ENCODE measurements at places on chromosomes 2 and 18.

- no peak for DNase-seq
Measured at GRCh38 chr2:5889519-5889918, 197.3 kb downstream of the SOX11 start.

DNA sequence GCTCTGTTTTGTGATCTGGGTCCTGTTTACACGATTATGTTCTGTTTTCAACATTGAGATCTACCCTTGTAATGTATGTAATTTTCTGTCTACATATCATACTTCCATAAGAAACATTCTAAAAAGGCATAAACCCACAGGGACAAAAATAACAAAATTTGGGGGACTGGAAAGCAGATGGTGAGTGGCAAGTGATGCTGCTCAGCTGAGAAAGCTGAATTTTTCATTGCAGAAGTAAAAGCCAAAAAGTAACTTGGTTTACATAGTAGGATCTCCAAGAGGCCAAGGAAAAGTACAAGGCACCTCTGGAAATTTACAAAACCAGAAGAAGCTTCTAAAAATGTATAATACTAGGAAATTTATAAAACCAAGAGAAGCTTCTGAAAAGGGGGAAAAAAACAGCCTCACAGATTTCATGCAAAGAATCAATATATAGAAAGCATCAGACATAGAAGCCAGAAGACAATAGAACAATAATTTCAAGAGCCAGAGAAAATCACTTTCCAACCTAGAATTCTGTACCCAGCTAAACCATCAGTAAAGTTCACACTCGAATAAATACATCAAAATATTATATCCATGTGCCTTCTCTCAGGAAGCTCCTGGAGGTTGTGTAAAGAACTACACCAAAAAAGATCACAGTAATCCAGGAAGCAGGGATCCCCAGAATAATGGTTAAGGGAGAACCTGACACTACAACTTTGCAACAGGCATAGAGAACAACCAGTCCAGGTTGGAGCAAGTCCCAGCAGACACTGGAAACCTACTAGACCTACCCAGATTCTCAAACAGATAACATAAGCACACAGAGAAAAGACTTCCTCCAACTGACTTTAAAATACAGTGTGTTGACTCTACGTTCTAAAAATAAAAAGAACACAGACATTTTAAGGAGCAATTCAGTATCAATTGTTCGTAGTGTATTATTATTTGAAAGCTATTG is 401.7 kb upstream of the HS6ST1 start:
- no peak for DNase-seq

DNA sequence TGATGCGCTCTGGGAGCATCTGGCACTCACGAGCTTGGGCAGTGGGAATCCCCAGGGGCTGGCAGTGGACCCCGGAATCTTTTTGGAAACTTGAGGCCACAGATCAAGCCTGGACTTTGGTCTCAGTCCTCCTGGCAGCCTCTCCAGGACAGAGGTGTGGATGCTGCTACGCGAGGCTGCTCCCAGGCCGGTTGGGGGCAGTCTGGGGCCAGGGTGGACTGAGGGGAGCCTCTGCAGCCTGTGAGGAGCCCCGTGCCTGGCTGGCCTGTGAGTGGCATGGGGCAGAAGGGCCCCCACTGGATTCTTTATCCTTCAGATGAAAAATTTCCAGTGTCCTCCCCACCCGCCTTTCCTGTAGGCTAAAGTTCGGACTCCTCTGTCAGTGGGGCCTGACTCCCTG is 12.7 kb upstream of the DES start:
- no peak for DNase-seq

GRCh38 chr2:189492451-189492850 is 51.2 kb downstream of the WDR75 start:
- no peak for DNase-seq

- no peak for DNase-seq
Measured at GRCh38 chr18:57791192-57791591, 11.9 kb downstream of the ATP8B1 start.

DNA sequence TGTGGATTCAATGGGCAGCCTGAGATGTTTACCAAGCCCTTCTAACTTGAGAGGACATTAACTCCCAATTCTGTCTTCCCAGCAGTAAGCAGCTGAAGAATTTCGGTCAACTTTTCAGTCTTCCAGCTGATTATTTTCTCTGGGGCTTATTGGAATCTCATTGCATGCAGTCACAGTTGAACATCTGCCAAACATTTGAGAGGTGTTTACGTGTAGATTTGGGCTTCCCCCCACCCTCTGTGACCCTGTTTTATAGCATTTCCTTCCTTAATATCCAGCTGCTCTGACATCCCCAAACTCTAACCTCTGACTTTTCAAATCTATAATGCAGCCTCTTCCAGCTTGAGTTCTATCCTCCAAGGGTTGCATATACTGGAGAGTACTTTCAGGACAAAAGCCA is 16.5 kb upstream of the VIT start:
- DNase-seq = no peak

- no peak for DNase-seq
Measured at GRCh38 chr2:176390276-176391147, 121.3 kb downstream of the MTX2 start.

DNA sequence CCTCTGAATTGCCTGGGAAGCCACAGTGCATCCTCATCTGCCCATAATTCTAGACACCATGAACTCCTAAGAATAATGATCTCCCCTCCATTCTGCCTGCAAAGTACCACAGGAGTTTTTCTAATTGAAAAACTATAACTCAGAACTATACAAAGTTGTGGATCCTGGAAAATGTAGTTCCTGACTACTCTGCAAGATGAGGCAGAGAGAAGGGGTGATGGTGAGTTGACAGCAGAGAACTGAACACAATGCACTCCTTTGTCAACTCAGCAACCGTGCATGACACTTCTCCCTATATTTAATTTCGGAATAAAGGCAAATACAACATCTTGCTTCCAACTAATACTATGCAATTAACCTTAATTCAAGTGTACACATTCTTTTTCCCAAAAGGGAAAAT is 471.1 kb upstream of the FAM98A start:
- DNase-seq = no peak

DNA sequence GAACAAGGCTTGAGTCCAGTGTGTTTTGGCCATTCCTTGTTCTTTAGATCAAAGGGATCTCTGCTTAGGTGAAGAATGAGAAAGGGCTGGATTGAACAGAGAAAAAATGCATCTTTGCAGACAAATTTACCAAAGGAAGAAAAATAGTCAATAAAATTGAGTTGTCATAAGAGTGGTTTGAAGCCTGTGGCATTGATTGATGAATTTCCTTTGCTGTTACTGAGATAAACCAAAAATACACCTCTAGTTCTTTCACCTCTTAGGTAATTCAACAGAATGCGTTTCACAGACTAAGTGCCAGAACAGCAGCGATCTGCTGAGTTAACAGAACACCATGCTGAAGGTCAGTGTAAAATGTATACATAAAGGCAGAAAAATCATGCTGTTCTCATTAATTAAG is 96.8 kb downstream of the SPHKAP start:
- no peak for DNase-seq

DNA sequence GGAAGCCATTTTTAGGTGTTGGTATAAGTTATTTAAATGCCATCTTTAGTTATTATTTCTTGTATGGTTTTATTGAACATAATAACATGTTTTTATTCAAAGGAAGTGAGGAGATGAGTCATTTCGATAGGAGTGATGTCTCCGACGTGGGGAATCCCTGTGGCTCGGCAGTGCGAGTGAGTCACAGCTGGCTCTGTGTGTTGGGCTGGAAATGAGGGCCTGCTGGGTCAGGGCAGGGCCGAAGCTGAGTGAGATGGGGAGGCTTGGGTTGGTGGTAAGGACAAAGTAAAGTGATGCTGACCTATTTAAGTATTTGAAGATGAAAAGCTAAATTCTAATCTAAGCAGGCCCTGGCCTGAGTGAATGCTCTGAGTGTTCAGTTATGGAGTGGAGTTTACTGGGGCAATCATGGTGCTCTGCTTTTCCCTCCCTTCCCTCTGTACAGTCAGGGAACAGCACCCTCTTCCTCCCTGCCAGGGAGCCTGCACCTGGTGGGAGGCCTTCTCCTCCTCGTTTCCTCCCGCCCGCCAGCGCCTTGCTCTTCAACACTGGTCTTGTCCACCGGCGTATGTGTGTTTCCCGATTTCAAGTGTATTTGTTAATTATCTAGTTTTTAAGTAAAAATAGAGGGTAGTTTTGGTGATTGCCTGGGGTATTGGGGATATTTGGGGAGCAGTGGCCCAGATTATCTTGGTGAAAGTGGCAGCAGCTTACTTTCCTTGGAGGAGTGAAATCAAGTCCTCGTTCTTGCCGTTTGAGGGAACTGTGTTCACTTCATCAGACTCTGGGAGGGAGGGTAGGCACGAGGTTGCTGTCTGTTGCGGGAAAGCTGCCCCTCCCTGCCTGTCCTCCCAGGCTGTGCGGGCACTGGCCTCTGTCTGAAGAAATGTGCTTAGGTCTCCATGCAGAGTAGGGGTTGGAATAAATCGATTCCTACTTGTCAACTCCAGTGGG is 157.0 kb downstream of the LDLRAD4 start:
- DNase-seq = no peak

DNA sequence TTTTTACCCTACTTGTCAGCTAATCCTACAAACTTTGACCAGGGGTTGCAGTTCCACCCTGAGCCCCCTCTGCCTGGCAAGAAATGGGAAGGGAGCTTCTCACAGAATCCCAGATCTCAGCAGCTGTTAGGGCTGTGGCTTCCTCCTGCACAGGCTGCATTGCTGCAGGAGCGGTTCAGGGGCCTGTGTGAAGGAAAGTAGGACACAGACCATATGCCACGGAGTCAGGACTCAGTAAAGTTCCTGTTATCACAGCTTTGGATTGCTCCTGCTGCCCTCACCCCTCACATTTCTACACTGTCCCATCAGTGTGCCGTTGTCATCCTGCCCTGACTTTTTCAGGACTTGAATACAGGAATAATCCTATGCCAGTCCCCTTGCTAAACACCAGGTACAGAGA is 62.8 kb upstream of the SP3 start:
- DNase-seq = no peak

- no peak for DNase-seq
Measured at GRCh38 chr2:28321426-28321825, 71.2 kb upstream of the FOSL2 start.

DNA sequence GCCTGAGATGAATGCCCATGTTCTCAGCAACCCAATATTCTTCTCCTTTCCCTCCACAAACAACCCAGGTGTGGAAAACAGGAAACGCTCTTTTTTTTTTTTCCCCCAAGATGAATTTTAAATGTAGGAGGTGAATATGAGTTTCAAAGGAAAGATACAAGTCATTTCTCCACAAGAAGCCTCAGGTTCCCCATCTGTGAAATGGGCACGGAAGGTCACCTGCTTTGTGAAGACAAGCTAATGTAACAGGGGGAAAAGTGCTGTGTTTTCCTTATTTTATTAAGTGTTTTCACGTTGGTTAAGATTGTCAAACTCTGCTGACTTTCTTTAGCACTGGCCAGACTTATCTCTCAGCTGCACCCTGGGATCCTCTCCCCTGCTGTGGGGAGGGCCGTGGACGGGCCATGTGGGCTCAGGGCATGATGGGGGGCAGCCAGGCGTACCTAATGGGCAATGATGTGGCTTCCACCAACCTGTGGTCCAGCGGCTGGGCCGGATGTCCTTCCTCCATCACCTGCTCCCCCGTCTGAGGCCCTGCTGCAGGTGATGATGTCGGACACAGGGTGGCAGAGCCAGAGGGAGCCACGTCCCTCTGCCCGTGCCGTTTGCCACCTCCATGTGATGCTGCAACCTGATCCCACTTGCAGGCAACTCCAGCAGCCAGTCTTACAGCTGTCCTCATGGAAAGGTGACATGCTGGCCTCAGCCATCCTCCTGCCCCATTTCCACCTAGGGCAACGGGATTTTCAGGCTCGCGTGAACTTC is 130.0 kb upstream of the PXDN start:
- no peak for DNase-seq

DNA sequence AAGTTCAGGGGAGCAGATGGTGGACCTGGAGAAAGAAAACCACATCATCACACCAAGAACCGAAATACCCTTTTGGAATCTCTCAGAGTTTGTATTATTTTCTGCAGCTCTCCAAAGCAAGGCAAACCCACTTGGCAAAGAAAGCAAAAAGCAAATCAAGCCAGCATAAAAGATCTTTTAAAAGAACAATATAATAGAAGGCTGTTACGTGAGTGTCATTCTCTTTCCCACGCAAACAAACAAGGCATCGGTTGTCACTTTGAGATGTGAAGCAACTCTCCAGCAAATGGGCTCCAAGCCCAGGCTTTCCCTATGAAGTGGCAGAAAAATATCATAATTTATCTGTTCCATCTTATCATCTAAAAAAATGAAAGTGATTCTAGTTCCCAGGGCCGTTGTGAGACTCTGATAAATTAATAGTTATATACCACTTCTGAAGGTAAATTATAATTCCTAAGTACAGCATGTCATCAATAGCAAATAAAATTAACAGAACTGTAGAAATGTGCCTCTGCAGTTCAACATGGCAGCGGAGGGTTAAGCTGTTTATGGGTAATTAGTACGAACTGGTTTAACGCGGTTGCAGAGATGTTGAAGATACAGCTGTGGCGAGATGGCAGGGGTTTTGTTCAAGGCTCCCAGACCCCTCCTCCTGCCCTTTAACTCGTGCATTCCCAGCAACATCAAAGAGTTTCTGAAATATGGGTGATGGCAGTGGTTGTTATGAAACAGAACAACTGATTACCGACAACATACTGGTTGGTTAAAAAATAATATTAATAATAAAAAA is 89.2 kb downstream of the EPHA4 start:
- DNase-seq = no peak

- DNase-seq = no peak
Measured at GRCh38 chr2:18498531-18498930, 61.9 kb downstream of the RDH14 start.

GRCh38 chr18:22609642-22610041 is 191.9 kb upstream of the CTAGE1 start:
- no peak for DNase-seq

- no peak for DNase-seq
Measured at GRCh38 chr2:101643004-101643524, 54.4 kb upstream of the MAP4K4 start.

- DNase-seq = no peak
Measured at GRCh38 chr2:59589881-59590280, 963.6 kb downstream of the BCL11A start.

DNA sequence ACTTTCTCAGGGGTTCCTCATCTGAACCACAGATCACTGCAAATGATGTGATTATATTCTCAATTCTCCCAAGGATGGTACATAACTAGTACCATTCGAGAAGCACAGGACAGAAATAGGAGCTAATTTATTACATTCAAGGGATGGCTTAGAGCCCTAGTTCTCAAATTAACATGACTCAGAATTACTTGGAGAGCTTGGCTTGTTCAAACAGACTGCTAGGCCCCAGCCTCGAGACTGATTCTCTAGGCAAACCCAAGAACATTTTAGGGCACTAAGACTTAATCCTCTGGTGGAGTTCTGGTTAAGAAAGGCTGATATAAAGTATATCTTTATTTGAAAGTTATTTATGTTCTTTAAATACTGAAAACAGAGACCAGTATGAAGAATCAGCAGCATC is 35.8 kb downstream of the HIBCH start:
- no peak for DNase-seq

DNA sequence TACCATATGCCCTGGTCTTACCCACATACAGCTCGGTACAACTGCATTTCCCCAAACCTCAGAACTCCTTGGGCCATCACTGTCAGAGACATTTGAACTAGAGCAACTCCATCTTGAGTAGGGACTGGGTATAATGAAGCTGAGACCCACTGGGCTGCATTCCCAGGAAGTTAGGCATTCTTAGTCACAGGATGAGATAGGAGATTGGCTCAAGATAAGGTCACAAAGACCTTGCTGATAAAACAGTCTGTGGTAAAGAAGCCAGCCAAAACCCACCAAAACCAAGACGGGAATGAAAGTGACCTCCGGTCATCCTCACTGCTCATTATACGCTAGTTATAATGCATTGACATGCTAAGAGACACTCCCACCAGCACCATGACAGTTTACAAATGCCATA is 131.3 kb downstream of the PIK3C3 start:
- no peak for DNase-seq

- DNase-seq = no peak
Measured at GRCh38 chr2:104933151-104933917, 79.4 kb downstream of the POU3F3 start.
